ENCODE measurements at places on chromosomes 4 and X.

DNA sequence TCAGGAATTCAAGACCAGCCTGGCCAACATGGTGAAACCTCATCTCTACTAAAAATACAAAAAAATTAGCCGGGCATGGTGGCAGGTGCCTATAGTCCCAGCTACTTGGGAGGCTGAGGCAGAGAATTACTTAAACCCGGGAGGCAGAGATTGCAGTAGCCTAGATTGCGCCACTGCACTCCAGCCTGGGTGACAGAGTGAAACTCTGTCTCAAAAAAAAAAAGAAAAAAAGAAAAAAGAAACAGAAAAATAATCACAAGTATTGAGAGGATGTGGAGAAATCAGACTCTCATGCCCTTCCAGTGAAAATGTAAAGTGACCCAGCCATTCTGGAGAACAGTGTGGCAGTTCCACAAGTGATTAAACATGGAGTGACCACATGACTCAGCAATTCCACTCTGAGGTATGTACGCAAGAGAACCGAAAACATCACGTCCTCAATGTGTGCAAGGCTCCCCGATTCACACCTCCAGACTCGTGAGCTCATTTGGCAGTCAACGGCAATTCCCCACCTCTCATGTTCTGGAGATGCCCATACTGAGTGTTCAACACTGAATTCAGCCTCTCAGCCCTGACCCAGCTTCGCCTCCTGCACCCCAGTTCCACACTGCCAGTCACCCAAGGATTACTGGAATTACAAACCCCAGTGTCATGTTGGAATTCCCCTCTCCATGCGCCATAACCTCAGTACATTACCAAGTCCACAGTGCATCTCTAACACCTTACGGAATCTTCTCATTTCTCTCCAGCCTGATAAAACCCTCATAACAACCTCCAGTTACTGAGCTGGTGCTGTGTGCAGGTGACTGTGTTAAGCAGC lies 21.1 kb downstream of the ACOX3 start:
- no peak for DNase-seq

DNA sequence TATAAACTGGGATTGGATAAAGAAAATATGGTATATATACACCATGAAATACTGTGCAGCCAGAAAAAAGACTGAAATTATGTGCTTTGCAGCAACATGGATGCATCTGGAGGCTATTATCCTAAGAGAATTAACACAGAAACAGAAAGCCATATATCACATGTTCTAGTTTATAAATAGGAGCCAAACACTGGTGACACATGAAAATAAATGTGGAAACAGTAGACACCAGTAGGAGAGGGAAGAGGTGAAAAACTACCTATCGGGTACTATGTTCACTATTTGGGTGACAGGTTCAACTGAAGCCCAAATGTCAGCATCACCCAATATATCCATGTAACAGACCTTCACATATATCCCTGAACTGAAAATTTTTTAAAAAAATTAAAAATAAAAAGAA lies 725.1 kb downstream of the C4orf33 start:
- DNase-seq, result no peak

DNA sequence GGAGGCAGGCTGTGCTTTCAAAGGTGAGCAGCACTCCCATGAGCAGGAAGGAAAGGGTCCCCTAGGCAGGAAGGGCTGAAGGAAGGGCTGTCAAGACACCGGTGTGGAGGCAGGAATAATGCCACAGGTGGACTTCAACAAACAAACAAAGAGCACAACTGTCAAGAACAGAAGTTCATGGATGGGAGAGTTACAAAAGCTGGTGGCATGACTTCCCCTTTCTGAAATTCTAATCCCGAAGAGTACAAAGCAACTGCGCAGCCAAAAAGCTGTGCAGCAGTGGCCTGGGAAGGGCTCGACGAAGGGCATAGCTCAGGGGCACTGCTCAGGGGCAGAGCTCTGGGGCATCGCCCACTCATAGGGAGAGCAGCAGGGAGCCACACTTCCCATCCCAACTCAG lies 582.3 kb upstream of the DIPK2B start:
- no peak for DNase-seq

- no peak for DNase-seq
These were observed 48.7 kb downstream of the HDX start for GRCh38 chrX:84453351-84454246.

GRCh38 chr4:176387571-176387970 lies 67.8 kb downstream of the SPCS3 start:
- DNase-seq, result no peak

GRCh38 chr4:177064729-177065394 lies 244.8 kb upstream of the NEIL3 start:
- no peak for DNase-seq

GRCh38 chr4:78079726-78080430 lies 22.8 kb downstream of the FRAS1 start:
- no peak for DNase-seq

DNA sequence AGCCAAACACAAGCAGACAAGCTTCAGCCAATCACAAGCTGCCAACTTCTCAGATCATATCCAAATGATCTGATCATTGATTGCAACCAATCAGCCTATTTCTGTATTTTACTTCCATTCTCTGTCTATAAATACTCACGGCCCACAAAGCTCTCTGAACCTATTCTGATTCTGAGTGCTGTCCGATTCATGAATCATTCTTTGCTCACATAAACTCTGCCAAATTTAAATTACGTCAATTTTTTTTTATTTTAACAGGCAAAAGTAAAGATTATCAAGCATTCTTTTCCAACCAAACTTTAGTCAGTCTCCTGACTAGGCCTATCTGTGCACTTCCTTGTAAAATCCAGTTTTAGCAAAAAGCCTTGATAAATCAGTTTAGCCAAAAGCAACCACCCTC lies 1.8 kb upstream of the TCEANC start:
- DNase-seq, result no peak

GRCh38 chrX:20693078-20693477 lies 426.4 kb upstream of the RPS6KA3 start:
- no peak for DNase-seq

DNA sequence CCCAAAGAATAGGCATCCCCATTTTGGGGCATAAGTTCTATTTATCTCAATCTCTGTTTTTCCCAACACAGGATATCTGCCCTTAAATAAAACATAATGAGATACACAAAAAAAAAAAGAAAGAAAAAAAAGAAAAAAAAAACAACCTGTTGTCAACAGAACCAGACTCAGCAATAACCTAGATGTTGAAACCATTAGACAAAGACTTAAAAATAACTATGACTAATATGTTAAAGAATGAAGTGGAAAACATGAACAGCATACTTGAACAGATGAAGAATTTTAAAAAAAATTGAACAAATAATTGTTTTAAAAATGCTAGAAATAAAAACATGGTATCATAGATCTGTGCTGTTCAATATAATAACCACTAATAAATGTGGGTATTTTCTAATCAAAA lies 93.4 kb upstream of the RXFP1 start:
- no peak for DNase-seq

DNA sequence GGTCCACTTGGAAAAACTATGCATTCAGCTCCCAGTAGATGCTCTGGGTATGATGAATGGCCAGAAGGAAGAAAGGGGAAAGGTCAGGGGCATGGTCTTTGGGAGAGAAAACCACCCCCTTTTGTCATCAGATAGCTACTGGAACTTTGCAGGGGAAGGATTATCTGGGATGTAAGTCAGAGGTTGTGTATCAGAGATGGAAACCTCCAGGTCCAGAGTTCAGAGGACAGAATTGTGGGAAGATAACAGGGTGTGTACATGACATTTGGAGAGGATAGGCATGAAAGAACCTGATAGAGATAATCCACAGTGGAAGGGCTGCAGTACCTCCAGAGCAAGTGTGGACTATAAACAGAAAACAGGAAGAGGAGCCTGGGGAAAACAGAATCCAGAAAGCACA lies 262.7 kb downstream of the SPRY1 start:
- no peak for DNase-seq

Measured in H9 (cell line).